T-helper 9 cell (primary cell): ENCODE measurements at places on chromosomes 3 and 15.

DNA sequence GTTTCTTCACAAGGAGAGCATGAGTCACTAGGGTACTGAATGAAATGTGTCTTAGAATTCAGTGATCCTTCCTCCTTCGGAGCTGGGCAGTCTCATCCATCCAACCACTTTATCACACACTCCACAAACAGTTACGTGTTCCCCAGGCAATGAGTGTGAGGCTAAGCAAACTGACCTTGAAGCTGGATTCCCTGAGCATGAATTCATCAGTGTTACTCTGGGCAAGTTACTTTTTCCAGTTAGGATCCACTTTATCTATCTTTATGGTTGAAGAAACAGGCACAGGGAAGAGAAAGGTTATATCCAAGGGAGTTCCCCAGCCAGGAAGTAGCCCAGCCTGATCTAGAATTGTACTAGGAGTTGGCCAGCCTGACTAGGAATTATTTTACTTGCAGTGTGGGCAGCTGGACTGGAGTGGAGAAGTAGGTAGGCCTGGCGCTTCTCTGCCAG, 17.1 kb upstream of the GCNT3 start:
- DNase-seq, result no peak

DNA sequence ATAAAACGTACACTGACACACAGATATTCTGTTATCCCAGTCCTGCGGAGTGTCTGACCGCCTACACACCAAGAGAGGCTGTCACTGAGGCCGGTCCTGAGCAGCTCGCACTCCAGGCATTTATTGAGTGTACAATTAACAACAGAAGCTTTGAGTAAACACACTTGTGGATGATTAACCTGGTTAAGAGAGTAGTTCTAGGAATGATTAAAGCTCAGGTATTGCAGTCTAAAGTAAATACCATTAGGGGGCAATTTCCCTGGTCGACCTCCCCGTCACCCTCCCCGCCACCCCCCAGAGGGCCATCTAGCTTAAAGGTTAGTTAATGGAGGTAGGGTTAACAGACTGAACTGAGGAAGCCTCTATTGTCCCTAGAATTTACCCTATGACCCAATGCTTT, 1278.5 kb downstream of the NSUN3 start:
- DNase-seq, result no peak

- DNase-seq, result no peak
These were observed 757 bp downstream of the VWA5B2 start for GRCh38 chr3:184230081-184230602.

- no peak for DNase-seq
These were observed 176.9 kb downstream of the STAC start for GRCh38 chr3:36557021-36557707.

DNA sequence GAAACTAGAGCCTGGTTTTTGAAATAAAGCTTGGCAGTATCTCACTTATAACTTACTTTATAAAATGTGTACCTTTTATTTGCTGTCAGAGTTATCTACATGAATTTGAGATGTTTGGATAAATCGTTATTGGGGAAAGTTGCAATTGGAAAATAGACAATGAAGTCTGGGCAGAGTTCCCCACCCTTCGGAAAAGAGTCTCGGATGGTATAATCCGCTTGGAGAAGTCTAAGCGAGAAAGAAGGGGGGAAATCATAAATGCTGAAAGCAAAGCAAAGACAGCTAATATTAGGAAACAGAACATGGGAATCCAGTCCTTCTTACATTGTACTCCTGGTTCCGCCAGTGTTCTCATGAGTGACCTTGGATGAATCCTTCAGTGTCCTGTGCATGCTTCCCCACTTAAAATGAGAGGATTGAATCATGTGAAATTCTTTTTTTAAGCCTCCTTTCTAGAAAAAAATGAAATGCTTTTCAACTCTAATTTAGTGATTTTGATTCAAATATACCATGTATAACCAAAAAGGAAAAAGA, 162.4 kb downstream of the ATG7 start:
- no peak for DNase-seq

DNA sequence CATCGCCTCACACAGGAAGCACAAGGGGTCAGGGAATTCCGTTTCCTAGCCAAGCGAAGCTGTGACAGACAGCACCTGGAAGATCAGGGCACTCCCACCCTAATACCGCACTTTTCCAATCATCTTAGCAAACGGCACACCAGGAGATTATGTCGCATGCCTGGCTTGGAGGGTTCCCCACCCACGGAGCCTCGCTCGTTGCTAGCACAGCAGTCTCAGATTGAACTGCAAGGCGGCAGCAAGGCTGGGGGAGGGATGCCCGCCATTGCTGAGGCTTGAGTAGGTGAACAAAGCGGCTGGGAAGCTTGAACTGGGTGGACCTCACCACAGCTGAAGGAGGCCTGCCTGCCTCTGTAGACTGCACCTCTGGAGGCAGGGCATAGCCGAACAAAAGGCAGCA, 384.8 kb downstream of the CNTN6 start:
- no peak for DNase-seq

DNA sequence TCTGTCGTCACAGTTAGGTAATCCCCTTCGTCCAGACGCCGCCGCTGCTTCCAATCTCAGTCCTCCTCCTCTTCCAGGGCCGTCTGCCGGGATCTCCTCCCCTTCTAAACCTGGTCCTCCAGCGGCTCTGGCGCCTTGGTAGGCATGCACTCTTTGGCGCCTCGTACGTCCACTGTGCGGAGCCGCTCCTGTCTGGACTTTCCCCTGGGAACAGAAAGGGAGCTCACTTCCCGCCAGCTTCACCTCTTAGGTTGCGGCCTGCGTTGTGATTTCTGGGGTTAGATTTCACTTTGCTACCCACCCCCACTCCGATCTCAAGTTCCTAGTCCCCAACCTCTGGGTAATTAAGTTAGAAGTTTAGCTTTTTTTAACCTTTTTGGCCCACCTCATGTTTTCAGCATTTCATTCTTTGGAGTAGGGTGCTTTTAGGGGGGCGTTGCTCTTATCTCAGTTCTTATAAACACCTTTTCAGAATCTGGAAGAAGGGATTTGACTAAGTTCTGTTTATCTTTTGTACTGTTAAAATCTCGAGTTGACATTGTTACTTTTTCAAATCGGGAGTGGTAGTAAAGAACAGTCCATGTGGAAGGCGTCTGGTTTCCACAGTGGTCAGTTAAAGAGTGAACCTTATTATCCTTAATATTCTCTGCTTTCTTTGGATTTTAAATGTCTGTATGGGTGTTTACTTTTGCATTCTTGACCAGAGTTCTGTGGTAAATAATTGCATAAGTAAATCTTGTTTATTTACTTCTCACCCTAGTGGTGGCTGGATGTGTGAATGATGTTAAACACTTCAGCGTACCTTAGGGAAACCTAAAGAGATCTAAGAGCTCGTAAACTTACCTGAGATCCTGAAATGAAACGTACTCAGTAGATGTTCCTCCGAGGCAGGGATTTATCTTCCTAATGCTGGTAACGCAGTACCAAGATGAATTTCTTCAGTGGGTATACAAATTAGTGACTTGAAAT, 611 bp downstream of the CTDSPL2 start:
- no peak for DNase-seq

- no peak for DNase-seq
These were observed 118.1 kb upstream of the LSAMP start for GRCh38 chr3:116563351-116563750.
